ENCODE measurements at places on chromosomes 4 and X.

GRCh38 chrX:33339219-33339618 lies 127.9 kb upstream of the DMD start:
- no peak for DNase-seq

GRCh38 chr4:122855353-122855890 lies 28.8 kb downstream of the FGF2 start:
- no peak for DNase-seq

GRCh38 chrX:48736303-48736702 lies 25.2 kb upstream of the GLOD5 start:
- no peak for DNase-seq

GRCh38 chrX:47226071-47226470 lies 6.7 kb upstream of the USP11 start:
- DNase-seq: no peak

DNA sequence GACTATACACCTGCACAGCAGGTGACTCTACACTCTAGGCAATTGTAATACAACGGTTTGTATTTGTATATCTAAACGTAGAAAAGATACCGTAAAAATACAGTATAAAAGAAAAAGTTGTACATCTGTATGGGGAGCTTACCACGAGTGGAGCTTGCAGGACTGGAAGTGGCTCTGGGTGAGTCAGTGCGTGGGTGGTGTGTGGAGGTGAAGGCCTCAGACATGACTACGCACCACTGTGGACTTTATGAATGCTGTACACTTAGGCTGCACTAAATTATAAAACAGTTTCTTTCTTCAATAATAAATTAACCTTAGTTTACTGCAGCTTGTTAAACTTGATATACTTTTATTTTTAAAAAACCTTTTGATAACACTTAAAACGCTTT lies 85.0 kb upstream of the FAT1 start:
- DNase-seq: no peak

DNA sequence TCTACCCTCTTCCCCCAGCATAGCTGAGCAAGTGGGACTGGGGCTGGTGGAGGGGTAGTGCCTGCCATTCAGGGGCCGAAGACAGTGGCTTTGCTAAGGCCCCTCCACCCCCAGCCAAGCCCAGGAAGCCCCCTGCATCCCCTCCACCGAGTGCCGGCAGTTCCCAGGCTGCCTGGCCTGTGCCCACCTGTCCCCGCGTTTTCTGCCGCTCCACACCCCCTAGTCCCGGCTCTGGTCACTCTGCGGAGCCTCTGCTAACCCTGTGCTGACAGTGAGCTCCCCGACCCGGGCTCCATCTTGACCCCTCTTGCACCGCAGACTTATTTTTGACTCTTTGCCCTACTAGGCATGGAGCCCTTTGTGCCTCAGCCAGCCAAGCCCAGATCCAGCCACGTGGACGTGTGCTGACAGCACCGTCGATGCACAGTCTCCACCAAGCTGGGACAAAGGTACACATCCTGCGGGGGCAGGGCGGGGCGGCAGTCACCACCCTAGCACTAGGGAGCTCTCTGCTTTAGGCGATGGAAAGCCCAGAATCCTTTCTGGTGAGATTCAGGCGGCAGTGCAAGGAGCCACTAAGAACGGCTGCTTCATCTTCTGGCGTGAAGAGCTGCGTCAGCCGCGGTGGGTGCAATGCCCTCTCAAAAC lies 96.6 kb downstream of the PHKA2 start:
- no peak for DNase-seq

DNA sequence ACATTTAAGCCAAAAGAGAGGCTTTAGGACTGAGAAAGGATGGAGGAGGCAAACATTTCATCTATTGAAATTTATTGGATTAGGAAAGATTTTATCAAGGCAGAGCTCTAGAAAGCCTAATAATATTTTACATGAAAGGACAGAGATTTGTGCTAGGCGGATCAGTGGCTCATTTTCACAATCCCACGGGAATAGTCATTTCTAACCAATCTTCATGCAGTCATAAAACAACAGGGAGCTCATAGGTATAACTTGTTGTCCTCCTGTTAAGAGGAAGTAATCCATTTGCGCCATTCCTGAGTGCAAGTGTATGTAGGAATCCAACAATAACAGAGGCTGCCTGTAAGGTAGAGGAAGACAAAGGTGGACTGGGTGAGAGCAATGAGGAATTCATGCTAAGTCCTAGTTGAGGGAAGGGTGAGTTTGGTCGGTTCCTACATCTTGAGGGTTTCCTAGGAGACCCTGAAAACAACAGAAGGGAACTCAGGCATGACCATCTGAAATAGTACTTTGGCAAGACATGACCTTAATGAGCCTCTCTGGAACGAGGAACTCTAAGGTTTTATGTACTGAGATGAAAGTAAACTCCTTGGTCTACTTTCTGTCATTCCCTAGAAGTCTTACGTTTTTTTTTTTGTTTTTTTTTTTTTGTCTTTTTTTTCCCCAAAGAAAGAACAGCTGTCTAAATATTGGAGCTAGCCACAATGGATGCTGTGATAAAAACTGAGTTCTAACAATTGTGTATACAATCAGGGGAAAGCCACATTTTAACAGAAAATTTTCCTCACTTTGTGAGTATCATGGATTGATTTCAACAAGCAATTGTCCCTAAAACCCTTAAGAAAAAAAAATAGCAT lies 89.7 kb downstream of the GEMIN8 start:
- no peak for DNase-seq

DNA sequence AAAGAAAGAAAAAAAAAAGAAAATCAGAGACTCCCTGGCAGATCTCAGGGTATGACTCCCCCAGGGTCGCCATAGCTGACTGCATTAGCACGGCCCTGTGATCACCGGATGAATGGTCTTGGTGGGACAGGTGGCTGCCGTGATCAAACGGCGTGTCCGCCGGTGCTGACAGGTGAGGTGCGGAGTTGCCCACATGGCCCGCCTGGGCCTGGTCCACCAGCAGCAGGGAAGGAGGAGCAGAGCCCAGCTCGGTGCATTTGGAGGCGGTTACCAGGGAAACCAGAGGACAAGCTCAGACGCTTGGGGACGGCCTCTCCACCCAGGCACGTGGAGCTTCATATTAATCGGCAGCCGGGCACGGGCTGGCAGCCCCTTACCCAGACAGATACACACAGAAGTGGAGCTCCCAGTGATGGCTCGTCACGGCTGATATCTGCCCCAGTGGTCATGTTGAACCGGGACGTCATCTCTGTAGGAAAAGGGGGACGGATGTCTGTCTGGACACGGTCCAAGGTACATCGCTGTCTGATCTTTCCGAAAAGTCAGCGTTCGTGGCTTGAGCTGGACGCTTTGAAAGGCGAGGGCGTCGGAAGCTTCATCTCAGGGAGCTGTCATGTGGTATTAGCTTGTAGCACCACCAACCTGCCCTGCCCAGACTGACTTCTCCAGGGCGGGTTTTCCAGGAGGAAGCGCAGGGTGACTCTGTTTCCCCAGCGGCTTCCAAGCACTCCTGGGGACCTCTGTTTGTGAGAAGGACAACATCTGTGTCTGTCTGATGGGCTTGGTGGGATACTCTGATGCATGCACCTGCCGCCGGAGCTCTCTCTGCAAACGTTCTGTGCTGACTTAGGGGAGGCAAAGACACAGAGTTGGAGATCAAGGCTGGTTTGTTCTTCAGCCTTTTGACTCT lies 180.7 kb downstream of the CRLF2 start:
- no peak for DNase-seq

DNA sequence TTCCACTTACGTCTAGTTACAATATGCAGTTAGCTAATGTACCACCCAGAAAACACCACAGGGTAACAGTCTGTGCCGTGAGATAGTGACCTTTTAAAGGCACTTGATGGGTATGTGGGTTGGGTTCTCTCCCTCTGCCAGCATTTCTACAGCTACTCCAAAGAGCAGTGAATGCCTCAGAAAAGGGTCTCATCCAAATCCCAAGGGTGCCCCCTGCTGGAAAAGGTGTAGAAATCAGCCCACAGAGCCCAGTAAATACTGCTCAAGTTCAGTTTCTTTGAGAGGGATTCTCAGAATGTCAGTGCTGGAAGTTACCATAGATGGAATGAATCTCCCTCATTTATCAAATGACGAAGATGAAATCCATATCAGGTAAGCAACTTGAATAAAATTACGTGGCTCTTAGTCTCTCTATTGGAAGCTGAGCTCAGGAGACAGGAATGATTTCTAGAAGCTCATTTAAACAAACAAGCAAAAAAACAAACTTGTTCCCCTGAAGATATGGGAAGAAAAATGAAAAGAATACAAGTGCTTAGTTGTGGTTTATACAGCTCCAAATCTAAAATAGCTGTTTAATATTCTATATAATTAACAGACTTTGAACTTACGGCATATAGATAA lies 9.5 kb downstream of the RNF175 start:
- DNase-seq: peak; percentile 57

DNA sequence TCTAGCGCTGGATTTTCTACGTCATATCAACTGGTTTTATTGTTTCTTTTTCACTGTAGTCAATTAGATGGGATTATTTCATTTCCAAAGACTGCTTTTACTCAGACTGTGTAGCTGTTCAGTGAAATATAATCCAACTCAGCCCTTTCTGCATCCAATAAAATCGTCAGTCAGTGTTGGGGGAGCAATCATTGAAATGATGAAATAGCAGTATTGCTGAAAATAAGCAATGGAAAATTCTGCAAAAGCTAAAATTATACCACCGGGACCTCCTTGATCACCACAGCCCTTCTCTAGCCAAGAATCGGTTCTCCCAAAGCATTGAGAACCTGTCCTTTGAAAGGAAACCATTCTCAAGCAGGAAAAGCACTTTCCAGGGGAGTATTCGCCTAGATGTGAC lies 243.1 kb upstream of the TENM3 start:
- DNase-seq: no peak

GRCh38 chr4:74659576-74660411 lies 134.5 kb downstream of the BTC start:
- DNase-seq: no peak

- no peak for DNase-seq
Measured at GRCh38 chrX:102975016-102975415, 37.9 kb downstream of the RAB40AL start.

GRCh38 chrX:135977611-135978010 lies 3.8 kb upstream of the MMGT1 start:
- no peak for DNase-seq

GRCh38 chrX:55714161-55714560 lies 3.4 kb upstream of the RRAGB start:
- DNase-seq: no peak

DNA sequence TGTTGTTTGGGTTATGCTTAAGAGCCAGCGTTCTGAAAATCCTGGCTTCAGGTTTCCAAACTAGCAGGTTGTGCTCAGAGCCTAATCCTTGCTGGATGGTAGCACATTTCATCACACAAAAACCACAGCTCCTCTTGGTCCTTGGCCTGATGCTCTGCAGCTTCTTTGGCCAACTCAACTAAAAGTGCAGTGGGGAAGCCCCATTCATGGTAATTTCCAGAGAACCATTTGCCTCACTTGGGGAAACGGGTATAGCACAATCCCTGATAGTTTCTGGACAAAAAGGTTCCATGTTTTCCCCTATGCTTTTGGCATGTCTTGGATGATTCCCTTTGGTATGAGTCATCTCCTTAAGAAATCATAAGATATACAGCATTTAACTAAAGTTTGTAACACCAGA lies 78.7 kb downstream of the SYNPO2 start:
- DNase-seq: no peak

GRCh38 chrX:12929701-12930100 lies 23.3 kb downstream of the TLR8 start:
- no peak for DNase-seq

GRCh38 chr4:15373363-15373762 lies 54.5 kb upstream of the C1QTNF7 start:
- DNase-seq: peak; percentile 48

DNA sequence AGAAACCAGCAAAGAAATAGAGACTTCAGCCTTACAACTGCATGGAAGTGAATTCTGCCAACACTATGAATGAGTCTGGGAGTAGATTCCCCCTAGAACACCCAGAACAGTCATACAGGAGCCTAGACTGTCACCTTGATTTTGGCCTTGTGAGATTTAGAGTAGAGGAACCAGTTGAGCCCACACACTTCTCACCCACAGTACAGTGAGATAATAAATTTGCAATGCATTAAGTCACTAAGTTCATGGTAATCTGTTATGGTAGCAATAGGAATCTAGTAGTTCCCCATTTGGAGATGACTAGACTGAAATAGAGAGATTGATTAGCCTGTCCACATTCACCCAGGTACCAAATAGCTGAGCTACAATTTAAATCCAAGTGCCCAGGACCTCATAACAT lies 59.0 kb downstream of the FAM13A start:
- DNase-seq: no peak

DNA sequence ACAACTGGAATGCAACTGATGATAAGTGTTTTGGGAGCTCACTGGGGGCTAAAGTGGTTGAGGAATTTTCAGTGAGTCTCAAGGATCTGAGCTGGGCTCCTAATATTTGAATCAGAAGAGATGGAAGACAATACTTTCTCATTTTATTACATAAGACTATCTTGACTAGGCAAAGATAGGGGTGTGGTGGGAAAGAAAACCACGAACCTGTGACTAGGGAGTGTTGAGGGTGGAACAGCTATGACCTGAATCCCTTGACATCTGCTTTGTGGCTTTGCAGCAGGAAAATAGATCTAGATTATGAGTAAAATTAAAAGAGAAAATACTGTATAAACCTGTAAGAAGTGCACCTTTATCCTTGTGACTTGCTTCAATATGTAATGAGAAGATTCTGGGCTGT lies 295.1 kb upstream of the TEX13A start:
- DNase-seq: no peak

DNA sequence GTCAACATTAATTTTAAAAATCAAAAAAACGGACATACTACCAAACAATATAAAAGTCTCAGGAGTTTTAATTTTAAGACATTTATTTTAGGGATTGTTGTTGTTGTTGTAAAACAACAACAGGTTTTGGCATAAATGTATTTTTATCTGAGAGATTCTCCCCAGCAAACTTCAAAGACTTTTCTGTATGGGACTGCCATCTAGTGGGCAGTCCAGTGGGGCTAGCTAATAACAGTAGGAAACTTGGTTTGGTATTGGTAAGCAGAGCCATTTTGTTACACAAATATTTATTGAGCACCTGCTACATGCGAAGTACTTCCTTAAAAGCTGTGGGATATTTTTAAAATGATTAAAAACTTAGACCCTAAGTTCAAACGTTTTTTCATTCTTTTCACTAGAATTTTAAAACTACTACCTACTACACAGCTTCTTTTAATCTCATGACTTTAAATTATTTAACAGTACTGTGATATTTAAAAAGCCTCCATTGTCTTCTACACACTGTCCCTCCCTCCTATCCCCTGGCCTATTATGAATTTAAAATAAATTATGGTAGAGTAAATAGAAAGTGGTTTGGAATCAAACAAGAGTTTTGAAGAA lies 1028.4 kb upstream of the INTU start:
- DNase-seq: no peak

DNA sequence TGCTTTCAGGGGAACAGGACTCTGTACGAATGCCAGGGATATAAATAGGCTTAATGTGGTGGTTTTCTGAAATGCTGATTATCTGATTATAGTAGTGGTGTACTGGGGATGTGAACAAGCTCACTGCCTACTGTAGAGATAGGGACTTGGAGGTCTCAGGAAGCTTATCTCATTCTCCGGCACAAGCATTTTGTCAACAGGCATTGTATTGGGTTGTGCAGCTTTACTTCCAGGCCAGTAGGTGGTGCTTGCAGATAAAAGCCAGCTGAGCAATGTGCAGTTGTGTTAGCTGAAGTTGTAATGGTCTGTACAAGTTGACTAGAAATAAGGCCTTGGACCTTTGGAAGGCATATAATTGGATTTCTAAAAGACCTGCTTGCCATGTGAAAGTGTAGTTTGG lies 49.5 kb upstream of the TMLHE start:
- DNase-seq: no peak
